Stimulated activated CD8-positive, alpha-beta memory T cell treated with anti-CD3 and anti-CD28 coated beads, Interleukin-15, amount 100 ng/mL, for 4 hours (primary cell): ENCODE measurements at places on chromosomes 16 and 17.
A peak's percentile ranks its signal among the peaks of the same experiment; 100 is the strongest.

DNA sequence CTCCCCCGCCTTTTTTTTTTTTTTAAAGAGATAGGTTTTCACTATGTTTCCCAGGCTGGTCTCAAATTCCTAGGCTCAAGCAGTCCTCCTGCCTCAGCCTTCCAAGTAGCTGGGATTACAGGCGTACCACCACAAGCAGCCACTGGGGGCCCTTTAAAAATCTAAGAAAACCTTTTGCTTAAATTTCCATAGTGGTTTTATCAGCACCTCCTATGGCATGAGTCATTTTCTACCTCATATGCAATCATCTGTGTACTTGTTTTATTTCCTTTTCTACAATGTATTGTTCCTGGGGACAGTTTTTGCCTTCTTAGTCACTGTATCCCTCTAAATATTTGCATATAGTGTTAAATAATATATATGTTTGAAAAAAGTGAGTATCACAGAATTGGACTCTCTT, 29.2 kb downstream of the GNA13 start:
- DNase-seq: no peak

GRCh38 chr16:79168321-79168720, 432.2 kb downstream of the MAF start:
- DNase-seq: no peak

DNA sequence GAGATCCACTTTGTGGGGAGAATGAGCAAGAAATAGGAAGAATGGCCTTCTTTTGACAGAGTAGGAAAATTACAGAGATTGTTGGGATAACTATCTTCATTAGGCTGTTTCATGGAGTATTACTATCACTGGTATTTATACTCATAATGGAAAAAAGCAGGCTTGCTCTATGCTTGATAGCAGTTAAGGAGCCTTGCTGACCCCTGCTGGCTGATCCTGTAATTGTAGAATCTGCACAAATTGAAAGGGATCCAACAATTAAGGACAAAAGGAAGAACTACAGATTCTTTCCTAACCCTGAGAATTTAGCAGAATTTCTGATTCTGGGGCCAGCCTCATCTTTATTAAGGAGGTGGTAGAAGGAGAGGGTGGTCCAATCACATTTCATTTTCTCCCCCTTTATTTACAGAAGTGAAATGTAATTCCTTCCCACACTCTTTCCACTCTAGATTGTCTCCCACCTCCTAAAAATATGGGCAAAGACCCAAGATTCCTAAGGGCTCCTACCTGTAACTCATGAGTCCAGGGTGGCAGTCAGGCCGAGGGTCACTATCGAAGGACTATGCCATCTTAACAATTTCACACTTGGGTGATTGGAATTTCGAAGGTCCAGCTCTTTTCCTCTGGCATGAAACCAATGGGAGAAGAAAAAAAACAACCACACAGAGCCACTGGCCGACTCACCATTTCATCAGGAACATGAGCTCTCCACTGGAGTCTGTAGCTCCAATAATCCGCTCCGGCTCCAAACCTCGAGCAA, 26.3 kb downstream of the NFE2L1 start:
- peak; percentile 13 for DNase-seq

DNA sequence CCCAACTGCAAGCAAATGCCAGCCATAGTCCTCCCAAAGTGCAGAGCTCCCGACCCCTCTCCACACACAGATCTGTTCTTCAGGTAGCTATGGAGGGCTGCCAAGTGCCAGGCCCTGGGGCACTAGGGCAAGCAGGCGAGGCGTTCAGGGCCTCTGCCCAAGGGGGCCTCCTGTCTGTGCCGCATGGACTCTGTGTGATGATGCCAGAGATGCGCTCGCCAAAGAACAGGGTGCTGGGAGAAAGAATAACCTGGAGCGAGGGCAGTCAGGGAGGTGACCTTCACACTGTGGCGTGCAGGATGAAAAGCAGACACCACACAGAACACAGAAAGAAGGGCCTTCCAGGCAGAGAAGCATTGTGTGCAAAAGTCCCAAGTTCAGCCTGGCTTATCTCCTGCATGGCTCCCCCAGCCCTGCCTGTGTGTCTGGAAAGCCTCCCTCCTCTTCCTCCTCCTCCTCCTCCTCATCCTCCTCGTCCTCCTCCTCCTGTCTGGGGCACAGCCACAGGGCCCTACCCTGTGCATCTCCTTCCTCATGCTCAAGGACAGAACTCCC, 44.2 kb downstream of the PEMT start:
- DNase-seq: no peak

DNA sequence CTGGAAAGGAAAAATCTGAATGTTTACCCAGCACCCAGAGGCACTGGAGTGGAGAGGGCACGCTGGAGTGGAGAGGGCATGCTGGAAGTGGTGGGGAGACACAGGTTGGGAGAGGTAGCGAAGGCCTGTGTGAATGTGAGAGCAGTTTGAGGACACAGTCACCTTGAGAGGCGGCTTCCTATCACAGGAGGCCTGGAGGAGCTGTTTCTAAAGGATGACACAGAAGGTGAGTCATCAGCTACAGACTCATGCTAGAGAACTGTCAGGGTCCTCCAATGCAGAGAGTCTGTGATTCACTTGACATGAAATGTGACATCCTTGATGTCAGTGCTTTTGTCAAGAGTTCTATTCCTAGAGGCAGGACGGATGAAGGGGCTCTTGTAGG, 13.8 kb downstream of the CTRL start:
- no peak for DNase-seq

GRCh38 chr17:7720125-7720524, 2.6 kb downstream of the DNAH2 start:
- no peak for DNase-seq

DNA sequence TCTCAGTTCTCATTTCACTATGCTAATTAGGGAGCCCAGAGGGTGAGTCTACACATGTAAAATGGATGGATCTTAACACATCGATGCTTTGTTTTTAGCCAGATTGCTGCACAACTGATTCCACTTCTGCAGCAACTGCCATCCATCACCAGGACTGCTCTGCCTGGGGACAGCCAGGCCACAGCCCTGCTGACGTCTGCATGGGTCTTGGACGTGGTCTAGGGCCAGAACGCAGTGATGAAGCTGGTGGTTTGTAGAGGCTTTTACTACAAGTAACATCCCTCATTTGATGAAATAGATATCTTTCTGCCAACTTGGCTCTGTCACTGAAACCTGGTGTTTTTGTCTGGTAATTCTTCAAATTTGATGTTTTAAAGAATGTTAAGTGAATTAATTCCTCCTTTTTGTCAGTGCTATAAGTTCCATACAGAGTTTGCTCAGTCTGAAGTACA, 50.6 kb downstream of the MARCHF10 start:
- no peak for DNase-seq

DNA sequence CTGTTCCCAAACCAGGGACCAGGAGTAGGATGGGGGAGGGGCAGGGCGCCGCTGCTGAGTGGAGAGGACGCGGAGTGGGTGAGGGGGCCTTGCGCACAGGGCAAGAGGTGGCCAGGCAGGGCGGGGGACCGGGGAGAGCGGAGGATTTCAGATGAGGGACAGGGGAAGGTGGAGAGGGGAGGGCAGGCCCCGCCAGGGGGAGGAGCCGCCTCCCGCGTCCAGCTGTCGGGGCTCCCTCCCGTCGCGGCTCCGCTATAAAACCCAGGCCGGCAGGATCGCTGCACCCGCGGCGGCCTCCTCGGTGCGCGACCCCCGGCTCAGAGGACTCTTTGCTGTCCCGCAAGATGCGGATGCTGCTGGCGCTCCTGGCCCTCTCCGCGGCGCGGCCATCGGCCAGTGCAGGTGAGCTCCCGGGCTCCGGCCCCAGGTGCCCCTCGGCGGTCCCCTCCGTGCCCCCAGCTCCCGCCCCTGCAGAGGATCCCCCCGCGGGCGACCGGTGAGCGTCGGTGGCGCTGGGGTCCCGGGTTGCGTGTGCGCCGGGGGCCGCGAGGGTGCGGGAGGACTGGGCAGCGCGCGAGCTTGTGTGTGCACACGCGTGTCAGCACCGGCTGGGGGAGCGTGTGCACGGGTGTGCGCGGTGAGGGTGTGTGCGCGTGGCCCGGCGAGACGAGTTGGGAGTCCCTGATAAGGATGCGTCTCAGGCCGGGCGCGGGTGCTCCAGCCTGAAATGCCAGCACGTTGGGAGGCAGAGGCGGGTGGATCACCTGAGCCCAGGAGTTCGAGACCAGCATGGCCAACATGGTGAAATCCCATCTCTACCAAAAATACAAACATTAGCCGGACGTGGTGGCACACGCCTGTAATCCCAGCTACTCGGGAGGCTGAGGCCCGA, at the start of gene CA4:
Gene CA4 (plus strand): TSS at position 283 of the 892 bp plus-strand sequence. CDS start 62 bp downstream, at position 345.
- no peak for DNase-seq

- no peak for DNase-seq
Measured at GRCh38 chr17:7132511-7133094, 18.0 kb upstream of the ASGR2 start.

DNA sequence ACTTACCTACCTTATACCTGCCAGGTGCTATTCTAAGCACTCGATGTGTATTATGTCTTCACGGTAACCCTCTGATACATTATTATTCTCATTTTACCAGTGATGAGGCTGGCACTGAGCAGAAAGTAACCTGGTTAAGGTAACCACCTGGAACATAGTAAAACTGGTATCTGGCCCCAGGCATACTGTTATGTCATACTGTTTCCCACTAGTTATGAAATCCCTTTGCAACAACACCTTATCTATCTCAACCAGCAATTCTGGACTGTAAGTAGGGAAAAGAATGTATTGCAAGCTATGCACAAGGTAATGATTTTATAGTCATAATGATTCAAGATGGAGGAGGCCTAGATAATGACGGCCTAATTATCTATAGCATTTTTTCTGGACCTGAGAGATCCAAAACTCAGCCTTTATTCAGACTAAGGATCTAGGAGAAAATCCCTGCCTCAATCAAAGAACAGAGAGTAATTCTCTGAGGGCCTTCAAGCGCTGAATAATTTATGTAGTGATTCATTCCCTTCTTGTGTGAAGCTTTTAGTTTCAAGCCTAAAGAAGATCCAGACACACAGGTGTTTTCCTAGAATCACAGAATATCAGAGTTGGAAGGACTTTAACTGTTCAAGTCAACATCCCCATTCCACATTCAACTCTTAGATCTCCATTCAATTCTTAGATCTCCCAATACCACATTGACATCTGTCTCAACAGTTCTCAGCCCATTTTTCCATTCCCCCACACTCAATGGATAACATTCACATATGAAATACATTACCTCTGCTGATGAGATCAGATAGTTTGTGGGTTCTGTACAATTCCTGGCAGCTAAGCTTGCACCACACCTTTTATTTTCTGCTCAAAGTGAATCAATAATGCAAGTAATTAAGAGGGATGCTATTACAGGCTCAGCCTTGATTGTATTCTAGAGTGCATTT, 14.9 kb upstream of the MMD start:
- DNase-seq: no peak

DNA sequence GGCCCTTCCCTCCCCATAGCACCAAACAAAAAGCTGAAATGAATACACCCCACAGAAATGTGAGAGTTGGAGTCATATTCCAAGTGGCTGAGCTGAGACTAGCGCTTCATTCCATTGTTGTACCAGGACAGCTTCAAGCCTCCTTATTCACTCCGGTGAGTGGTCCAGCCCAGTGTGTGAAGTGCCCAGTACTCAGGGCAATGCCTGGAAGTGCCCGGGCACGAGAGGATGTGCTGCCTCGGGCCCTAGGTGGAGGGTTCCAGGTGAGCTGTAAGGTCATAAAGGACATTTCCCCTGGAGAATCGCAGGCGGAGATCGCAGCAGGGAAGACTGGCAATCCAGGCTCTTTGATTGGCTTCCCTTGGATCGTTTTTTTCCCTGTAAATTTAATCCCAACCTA, 5.4 kb upstream of the CYLD start:
- DNase-seq: no peak

DNA sequence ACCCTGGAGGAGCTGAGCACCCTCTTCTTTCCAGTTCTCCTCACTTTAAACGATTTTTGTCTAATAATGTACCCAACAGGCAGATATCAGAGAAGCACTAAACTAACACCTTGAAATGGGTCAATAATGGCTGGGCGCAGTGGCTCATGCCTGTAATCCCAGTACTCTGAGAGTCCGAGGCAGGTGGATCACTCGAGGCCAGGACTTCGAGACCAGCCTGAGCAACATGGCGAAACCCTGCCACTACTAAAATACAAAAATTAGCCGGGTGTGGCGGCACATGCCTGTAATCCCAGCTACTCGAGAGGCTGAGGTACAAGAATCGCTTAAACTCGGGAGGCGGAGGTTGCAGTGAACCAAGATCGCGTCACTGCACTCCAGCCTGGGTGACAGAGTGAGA, 57.4 kb downstream of the ZFHX3 start:
- no peak for DNase-seq

DNA sequence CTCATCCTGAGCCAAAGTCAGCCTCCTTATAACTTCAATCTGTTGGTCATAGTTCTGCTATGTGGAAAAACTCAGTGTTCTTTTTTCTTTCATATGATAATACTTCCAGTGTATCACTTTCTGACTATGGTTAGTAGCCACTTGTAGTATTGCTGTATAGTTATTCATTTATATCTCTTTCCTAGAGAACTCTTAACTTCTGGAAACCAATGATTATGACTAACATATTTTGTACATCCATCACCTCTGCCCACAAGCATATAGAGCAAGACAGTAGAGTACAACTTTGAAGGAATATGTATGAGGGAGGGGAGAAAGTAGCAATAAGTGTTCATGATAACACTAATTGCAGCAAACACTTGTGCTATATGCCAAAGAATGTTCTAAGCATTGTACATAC, 38.6 kb downstream of the COX10 start:
- no peak for DNase-seq

DNA sequence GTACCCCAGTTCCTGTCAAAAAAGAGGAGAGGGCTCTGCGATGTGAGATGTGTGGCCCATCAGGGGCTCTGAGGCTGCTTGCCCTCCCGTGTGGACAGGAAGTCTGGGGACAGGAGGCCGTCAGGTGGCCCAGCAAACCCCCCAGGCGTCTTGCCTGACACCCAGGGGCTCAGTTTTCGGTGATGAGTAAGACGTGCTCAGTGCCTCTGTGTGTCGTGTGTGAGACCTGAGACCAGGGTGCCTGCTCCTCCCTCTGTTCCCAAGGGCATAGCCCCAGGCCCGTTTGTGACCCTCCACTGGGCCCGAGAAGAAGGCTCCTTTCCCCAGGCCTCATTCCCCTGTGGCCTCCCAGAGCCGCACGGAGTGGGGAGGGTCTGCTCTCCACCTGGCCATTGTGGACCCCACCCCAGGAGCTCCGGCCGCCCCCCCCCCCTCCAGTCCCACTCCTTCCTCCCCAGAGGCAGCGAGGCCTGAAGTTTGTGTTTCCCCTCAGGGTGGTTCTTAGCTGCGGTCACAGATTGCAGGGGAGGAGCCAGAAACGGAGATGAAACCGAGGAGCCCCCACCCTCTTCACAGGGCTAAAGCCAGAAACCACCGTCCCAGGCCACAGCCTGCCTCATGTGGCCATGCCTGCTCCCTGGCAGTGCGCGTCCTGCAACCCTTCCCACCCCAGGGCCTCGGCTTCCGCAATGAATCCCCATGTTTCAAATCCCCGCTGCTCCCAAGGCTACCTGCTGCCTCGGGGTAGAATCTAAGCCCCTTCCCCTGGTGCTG, 4.9 kb upstream of the ACTG1 start:
- DNase-seq: no peak
